Neural crest cell (in vitro differentiated cells): ENCODE measurements at places on chromosomes 16 and 17. TPM values are rescaled to one million over a fixed set of nuclear protein-coding genes. Genes with fewer than 3 reads are reported as not detected.

- DNase-seq = no peak
These were observed 89.4 kb downstream of the CHD9NB start for GRCh38 chr16:52963212-52963854.

DNA sequence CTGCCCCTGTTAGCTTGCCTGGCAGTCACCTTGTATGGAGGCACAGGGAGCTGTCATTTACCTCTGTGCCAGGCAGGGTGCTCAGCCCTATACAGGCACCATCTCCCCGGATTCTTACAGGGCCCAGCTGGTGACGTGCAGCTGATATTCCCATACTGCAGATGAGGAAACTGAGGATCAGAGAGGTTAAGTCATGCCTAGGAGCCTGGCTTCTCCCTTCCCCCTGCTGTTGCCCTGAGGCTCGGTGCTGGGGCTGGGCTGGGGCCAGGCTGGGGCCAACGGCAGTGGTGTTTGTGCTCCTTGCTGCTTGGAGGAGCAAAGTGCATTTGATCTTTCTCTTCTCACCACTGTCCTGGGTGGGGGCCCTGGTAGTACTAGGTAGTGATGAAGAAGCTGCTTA is 54.7 kb upstream of the IL34 start:
- no peak for DNase-seq

DNA sequence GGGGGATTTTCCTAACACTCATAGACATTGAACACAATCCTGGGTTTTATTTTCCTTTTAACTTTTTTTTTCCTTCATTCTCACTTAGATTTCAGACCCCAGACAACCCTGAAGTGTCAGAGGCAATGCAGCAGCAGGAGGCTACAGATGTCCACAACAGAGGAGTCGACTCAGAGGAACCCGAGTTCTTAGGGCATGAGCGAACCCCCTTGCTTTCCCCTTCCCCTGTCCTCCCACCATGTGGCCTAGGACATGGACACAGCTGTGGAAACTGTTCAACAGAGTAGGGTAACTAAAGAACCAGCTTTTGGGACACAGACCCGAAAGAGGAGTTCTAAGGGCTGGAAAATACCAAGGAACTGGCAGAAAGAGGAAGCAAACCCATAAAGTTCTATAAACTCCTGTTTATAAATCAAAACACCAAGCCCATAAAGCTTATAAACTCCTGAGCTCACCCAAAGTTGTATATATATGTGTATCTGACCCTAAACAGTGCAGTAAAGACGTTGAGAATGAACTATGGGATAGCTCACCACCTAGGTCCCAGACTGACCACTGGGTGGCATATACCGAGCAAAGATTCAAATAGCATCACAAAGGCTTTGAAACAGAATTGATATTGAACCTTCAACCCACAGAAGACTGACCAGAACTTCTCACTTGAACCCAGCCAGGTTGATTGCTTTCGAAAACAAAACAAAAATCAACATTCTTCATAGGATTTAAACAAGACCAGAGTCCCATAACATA is 33.9 kb downstream of the CMTM4 start:
- DNase-seq = no peak

DNA sequence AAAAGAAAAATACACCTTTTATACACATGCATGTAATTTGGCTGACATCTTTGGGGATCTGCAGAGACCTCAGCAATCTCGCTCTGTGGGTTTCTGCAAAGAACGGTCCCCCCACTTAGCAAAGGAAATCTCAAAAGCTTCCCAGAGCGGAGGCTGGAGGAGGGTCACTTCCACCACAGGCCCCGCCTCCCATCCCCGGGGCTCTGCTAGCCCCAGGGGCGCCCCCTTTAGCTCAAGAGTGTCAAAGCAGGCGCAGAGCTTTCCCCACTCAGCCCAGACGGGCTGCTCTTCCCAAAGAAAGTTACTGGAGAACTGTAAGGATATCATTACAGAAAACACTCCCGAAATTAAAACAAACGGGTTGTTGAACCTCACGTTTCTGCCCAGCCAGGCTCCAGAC is 11.4 kb downstream of the SLC13A5 start:
- peak; percentile 58 for DNase-seq

The TAC4 gene
- not detected in 2 replicates for total RNA-seq

DNA sequence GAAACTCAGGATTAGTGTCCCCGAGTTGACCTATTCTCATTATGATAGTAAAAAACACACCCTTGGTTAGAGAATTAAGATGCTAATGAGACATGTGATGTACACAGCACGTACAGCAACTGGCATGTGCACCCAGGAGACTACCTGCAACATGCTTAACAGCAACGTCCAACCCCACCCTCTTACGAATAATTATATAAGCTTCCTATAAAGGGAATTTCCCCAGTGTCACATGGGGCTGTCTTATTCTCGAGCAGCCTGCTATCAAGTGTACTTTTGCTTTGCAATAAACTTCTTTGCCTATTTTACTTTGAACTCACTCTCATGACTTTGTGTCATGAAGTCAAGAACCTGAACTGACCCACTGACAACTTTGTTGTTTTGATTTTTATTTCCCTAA is 62.4 kb upstream of the PMFBP1 start:
- no peak for DNase-seq

The DNAH3 gene
- total RNA-seq = 0.07 and 0.41 TPM in 2 replicates

The NXN gene
- 75.9 and 76.4 TPM in 2 replicates for total RNA-seq
